Brain microvascular endothelial cell (primary cell): ENCODE measurements at places on chromosomes 12 and 14.

DNA sequence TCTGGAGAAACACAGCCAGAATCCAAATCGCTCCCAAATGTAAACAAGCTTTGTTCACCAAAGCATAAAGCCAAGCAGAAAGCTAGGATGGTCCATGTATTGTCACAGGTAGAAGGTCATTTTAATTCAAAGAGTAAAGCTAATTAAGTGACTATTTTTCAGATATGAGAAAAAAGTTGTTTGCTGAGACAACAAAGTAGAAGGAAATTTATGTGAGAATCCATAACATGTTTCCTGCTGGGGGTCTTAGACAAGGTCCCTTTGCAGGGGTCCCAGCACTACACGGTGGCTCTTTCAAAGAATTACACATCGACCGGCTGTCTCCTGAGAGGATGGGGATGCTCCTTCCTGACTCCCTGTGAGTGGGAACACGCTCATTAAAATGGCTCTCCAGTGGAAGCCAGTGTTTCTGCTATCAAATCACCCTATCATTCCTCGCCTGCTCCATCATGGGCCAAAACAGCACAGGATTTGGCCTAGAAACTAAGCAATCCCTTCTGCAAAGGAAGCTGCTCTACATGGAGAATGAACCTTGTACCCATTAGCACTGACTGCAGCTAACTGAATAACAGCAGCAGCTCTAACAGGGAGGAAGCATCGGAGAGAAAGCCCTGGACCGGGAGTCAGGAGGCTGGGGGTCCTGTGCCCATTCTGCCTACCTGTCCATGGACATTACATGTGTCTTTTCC lies 175.3 kb downstream of the STXBP6 start:
- DNase-seq = no peak

DNA sequence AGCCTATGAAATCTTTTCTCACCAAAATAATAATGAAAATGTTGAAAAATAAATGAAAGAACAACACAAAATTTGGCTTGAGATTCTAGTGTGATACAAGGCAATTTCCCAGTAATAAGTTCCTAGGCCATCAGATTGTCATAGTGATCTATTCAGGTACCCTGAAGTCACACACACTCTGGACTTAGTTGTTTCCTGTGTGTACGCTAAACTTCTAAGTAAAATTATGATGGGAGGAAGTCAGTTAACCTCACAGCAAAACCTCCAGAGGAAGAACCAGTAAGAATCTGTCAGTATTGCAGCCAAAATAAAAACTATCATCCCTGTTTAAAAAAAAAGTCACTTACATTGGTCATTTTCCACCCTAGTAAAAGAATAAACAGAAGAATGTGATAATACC lies 81.9 kb downstream of the DBX2 start:
- DNase-seq = no peak

DNA sequence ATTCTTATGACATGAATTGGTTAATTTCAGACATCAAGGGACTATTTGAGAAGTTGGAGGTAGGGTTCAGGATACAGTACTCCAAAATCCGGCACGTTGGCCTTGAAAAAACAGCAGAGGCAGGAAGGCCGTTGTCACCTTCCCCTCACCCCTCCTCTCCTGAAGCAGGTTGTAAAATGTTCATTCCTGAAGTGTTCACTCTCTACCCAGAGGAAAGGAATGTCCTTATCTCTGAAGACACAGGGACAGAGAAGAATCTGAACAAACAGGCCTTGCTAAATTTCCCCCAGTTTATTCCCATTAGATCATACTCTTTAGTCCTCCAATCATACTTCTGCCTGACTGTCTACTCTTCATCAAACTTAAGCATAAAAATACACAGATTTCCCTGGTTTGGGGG lies 313.6 kb downstream of the ZFP36L1 start:
- no peak for DNase-seq

DNA sequence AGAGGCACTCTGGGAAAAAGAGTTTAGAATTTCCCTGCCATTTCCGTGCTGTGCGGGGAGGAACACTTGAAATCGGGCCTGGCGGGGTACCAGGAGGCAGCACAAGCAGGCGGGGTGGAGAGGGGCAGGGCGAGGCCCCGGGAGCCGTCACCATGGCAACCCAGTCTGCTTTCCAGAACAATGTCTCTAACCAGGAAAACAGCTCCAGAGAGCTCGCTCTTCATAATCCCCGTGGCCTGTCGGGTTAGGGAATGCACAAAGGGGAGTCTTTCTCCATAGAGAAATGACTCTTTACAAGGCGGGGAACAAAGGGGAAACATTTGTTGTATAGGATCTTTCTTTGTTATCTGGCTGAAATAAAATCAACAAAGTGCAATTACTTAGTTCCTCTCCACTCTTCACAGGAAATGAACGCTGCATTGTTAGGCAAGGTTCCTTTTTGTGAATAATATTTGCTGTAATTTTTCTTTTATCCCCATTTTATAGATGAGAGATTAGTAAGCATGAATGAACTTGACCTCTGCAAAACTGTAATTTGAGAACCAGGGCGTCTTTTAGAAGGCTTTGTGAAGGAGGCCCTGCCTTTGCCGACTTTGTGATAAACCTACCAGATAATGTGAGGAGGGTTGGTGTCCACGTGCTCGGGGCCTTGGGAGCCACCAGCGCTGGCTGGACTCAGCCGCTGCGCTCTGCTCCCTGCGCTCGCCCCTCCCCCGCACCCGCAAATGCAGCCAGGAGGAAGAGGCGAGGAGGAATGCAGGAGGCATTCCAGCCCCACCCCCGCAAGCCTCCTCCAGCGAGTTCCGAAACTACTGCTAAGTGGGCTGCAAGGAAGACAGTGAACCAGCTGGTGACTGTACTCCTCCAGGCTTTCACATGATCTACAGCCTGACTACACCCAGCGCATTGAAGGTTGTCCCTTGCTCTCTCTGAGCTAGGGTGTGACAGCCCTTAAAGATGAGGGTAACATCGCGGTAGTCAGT lies 105.2 kb upstream of the ATF7IP start:
- DNase-seq = peak; percentile 95

DNA sequence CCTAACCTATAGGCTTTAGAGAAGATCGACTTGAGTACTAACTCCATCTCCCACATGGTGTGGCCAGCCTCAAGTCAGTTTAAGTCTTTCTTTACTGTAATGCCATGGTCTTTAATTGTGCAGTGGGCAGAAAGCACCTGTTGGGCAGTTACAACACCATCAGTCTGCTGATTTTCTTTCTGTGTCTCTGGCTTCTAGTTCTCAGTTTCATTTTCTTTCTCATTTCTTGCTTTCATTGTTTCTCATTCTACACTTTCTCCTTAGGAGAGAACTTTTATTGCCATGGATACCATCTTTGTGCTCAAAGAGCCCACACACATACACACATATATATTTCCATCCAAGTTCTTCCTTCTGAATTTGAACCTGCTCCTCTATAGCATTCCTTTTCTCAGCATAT lies 96.1 kb upstream of the SLC16A7 start:
- no peak for DNase-seq
